ENCODE measurements at places on chromosomes 2 and 18. TPM values are rescaled to one million over a fixed set of nuclear protein-coding genes. Genes with fewer than 3 reads are reported as not detected.

The CXCR1 gene
- not detected for polyA plus RNA-seq

DNA sequence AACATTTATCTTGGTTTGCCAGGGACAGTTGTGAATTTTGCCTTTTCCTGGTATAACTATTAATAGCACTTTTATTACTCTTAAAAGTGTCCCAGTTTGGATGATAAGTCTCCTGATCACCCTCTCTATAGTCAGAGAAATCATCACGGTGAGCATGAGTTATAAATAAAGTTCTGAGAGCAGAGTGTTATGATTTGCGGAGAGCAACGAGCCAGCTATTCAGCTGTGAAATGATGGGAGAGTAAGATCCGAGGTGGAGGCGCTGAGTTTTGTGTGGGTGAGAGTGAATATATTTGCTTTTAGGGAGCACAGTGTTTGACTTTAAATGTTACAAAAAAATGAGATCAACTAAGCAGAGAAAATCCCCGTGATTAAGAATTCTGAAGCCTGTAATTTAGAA lies 179.6 kb downstream of the DSC3 start:
- no peaks in the 10 kb centered on the region for H3K27me3 ChIP-seq
- no peak overlapping the region for H3K27ac ChIP-seq
- DNase-seq, result no peak
- H3K4me3 ChIP-seq, result no peak overlapping the region
- no peaks in the 10 kb centered on the region for H3K4me1 ChIP-seq

DNA sequence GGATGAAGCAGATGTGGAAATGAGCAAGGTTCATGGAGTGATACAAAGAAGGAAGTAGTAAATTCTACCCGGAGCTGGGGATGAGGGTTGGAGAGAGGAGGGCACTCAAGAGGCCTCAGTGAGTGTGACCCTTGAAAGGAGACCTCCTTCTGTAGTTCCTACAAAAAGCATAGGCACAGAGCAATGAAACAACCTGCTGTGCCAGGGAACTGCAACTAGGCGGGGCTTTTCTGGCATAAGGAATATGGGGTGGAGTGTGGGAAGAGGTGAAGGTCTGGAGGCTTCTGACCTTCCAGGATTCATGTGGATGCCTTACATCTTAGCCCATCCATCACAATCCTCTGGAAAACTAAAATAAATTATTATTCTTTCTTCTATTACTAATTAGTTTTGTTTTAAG lies 25.5 kb upstream of the PGAP1 start:
- H3K27ac ChIP-seq, result no peak overlapping the region
- no peaks in the 10 kb centered on the region for H3K27me3 ChIP-seq
- no peaks in the 10 kb centered on the region for H3K36me3 ChIP-seq

- no peaks in the 10 kb centered on the region for H3K27me3 ChIP-seq
- H3K4me3 ChIP-seq, result no peak overlapping the region
- no peak overlapping the region for H3K27ac ChIP-seq
- no peak for DNase-seq
Measured at GRCh38 chr18:78367996-78368395, 611.6 kb upstream of the SALL3 start.

GRCh38 chr2:108616751-108617161 lies 82.5 kb downstream of the LIMS1 start:
- peak overlapping the region; percentile 3 for H3K27ac ChIP-seq
- H3K4me1 ChIP-seq, result peaks cover 93% of the 10 kb centered on the region
- no peaks in the 10 kb centered on the region for H3K36me3 ChIP-seq
